AG20443 (cell line): ENCODE measurements at places on chromosomes 7 and 10.

- no peak for DNase-seq
Measured at GRCh38 chr7:136617176-136617575, 251.3 kb upstream of the CHRM2 start.

DNA sequence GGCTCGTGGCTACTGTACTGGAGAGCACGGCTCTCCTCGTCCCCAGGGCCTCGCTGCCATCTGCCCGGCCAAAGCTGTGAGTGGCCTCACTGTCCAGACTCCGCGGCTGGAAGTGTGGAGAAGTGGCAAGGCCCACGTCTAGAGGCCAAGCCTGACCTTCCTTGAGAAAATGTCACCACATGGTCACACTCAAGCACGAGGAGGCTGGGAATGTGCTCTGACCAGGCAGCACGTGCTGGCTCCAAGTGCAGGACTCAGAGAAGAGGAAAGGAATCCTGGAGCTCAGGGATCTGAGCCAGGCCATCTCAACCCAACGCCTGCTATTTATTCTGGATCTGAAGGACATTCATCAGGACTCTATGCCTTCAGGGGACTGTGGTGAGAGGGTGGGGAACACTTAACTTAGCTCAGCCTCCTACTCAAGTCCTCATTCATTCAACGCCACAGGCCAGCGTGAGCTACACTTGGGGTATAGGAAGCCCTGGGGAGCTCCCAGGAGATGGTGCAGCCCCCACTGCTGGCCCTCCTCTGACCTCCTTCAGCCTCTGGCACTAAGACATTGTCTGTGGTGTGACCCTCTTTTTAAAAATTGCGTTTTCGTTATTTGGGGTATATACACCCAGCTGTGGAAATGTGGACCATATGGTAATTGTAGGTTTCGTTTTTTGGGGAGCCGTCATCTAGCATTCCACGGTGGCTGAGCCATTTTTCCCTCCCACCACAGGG is 29.0 kb downstream of the EN2 start:
- DNase-seq = no peak

- DNase-seq = peak; percentile 7
Measured at GRCh38 chr7:64881461-64882287, 21.4 kb upstream of the ZNF273 start.

DNA sequence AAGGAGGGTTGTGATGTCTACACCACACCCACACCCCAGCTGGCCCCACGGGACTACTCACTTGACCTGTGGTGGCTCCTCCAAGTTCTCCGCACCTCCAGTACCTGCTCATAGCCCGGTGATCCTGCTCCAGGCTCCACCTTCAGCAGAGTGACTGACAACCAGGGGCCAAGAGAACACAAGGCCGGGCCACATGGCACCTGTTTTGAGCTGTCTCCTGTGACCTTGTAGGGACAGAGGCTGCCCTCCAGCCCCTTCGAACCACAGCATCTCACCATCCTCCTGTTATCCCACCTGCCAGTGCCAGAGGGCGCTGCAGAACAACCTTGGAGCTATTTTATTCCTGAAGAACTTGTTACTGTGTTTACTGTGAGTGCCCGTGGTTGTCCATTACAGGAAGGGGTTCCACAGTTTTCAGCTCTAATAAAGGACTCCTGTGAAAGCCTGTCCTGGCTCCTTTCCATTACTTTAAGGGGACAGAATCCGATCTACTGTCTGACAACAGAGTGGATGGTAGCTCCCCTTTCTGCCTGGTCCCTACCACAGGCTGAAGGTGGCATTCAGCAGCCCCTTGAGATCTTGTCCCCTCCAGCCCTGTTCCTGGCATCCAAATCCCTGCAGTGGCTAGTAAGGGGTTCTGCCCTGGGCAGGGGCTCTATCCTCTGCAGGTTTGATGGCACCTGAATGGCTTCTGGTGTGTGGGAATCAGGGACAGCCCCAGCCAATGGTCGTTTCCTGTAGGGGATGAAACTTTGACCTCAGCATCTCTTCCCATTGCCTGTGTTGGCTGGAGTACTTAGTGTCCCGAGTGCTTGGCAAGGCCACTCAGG is 50.8 kb downstream of the C10orf120 start:
- peak; percentile 61 for DNase-seq

DNA sequence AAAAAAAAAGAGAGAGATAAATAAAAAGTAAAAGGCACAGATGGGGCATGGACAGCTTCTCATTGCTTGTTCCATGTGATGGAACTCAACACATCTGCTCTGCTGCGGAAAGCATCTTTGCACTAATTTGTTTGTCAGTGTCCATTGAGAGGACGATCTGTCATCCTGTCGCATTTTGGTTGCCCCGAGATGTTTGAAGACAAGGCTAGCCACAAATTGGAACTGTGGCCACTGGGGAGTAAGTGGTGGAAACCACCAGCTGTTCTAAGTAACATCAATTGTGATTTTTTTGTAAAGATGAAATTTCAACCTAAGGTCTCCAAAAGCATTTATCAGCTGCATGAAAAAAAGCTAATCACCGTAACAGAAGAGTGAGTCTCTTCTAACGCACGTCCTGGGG is 312.7 kb downstream of the ADARB2 start:
- DNase-seq = no peak
